ENCODE measurements at places on chromosomes 12 and 14.
A peak's percentile ranks its signal among the peaks of the same experiment; 100 is the strongest.

DNA sequence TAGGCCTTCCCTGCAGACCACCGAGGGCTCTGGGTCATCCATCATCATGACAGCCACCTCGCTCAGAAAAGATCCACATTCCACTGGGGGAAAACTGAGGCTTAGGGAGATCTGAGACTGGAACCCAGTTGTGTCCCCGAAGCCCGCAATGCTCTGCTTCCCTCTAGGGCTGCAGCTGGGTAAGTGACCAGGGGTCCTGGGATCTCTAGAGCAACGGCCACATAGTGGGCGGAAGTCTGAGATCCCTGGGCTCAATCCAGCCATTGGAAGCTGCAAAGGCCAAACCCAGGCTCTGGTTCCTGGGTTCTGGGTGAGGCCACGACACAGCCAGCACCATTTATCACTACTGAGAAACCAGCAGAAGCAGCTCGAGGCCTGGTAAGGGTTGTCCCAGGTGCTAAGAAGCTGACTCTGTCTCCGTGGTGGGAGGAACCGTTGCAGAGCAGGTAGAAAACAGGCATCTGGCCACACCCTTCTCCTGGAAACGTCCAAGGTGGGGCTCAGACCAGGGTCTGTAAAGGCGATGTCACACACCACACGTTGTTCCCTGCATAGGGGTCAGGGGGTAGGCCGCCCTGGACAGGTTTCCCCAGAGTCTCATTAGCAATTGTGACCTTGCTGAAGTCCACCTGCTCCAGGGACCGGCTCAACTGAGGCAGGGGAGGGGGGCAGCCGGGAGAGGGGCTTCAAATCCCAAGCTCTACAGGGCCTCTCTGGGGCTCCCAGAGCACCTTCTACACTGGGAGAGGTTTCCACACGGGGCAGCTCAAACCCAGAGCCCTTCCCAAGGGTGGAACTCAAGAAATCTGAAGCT, 38.6 kb downstream of the BCL11B start:
- DNase-seq = no peak

DNA sequence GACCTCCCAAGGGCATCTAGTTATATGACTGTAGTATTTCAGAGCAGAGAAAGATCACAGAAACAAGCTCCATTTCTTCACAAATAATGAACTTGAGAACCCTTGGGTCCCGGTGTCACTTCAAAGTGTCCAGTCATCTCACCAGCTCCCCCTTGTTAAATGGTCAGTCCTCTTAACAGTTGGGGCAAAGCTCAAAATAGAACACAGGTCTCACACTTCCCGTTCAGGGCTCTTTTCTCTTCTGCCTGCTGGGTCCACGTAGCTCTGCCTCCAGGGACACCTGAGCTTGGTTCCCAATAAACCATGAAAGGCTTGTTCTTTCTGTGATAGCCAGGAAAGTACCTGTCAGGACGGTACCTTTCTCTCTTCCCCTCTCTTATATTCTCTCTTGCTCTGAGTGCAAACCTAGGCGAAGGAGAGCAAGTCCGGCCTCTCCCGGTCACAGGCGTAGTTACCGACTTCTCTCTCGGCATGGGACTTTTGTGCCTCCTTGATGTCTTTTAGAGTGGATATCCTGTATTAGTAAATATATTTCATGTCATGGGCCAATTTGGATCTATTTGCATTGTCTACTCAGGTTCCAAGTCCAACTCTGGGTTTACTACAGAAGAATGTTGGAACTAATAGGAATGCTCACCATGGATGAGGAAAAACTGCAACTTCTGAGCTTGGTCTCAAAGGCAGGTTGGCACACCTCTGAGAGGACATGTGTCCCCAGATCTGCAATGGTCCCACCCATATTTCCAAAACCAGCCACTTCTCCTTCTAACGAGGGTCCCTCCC, 118.8 kb upstream of the PARP11 start:
- DNase-seq = no peak

- no peak for DNase-seq
These were observed 10.2 kb downstream of the KRT82 start for GRCh38 chr12:52395761-52396434.

DNA sequence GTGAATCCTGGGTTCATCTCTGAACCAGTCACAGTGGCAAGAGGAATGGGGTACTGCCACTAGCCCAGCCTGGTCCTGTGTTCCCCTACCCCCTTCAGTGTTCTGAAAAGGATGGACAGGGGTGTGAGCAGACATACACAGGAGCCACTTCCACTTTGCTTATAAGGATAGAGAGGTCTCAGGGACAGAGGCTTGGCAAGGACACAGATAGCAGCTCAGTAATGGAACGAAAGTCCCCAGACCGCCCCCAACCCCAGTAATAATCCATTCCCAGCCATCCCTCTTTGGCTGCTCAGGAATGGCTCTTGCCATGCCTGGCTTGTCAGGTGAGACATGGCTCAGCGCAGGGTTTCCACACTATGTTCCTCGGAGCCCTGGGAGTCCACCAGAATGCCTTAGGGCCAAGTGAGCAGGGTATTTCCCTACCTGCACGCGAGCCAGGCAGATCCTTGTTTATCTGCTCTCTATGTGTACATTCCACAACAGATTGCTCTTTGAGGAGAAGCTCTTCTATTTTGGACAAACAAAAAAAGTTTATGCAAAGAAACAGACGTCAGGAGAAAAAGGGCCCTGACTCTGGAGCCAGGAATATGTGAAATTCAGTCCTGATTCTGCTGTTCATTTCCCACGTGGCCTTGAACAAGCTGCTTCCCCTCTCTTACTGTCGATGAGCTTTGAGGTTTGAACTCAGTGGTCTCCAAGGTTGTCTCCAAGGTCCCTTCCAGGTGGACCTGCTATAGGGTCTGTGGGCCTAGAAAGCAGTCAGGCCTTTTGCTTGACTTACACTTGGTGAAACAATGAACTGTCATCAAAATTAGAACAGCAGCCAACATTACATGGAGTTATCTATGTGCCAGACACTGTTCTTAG, 10.0 kb downstream of the UBE3B start:
- no peak for DNase-seq

- no peak for DNase-seq
These were observed 505 bp downstream of the HELB start for GRCh38 chr12:66302827-66303169.

GRCh38 chr14:69326611-69327010, 66.7 kb downstream of the GALNT16 start:
- DNase-seq = no peak

- DNase-seq = no peak
These were observed 3.6 kb upstream of the SLC7A8 start for GRCh38 chr14:23186913-23187654.

DNA sequence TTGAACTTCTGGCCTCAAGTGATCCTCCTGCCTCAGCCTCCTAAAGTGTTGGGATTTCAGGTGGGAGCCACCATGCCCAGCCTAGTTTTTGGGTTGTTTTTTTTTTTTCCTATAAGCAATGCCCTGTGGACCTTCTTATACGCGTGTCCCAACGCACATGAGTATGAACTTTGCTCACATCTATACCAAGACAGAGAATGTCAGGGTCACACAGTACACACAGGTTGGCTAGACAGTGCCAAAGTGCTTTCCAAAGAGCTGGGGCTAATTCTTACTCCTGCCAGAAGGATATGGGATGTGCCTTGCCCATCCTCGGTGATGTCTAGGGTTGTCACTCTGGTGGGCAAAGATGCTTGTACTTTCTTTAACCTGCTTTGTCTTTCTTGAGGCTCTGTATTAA, 7.6 kb upstream of the CCDC85C start:
- no peak for DNase-seq

DNA sequence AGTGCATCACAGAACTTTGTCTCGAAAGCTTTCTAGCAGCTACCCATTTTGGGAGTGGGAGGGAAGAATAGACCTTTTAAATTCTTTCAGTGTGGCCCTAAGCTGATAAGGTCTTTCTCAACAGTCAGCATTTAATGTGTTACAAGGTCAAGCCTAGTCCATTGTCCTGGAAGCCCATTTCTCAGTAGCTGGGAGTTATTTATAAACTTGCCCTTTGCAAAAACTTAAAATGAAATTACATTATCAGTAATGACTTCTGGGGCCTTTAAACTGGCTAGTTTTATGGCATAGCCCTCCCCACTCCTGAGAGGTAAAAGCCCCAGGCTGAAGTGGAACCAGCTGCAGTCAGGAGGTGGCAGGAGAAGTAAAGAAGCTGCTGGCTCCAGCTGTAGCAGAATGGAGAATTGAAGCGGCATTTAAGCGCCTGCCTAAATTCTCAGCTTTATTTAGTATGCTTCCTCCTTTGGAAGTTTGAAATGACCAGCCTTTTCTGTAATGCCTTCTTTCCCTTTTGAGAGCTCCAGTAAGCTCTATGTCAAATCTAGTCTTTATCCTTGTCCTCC, 12.4 kb downstream of the COPZ1 start:
- no peak for DNase-seq

DNA sequence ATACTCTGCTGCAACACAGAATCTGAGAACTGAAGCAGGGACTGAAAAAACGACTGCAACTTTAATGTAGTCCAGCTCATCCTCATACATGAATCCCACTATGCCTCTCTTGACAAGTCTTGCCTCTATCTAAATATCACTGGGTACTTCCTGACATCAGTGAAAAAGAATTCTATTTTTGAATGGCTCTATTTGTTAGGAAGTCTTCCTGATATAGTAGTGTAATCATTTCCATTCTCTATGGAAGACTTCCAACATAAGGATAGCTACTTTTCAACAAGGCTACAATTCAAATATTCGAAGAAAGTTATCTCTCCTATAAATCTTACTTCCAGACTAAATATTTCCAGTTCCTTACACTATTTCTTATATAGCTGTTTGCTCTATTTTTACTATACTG, 167.5 kb downstream of the MDGA2 start:
- no peak for DNase-seq

GRCh38 chr12:7188562-7189397, 706 bp upstream of the PEX5 start:
- DNase-seq = peak; percentile 38

- DNase-seq = no peak
These were observed 6.6 kb downstream of the HIF1A start for GRCh38 chr14:61701946-61702345.

GRCh38 chr14:50656776-50657175, 11.3 kb downstream of the SAV1 start:
- no peak for DNase-seq

DNA sequence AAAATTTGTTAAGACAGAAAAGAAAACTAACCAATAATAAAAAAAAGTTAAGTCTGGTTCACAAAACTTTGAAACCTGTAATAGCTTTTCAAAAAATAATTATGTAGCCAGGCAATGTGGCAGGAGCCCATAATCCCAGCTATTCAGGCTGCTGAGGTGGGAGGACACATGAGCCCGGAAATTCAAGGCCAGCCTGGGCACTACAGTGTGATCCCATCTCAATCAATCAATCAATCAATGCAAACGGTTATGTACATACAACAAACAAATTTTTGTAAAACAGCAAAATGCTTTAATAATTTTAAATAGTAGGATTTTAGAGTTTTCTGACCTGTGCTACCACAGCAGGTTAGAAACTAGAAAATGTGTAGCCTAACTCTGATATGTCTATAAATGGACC, 152.4 kb downstream of the MED13L start:
- no peak for DNase-seq

GRCh38 chr12:104957719-104958000, 430 bp downstream of the SLC41A2 start:
- no peak for DNase-seq

- DNase-seq = no peak
These were observed 2.3 kb upstream of the MYL2 start for GRCh38 chr12:110922652-110923051.

DNA sequence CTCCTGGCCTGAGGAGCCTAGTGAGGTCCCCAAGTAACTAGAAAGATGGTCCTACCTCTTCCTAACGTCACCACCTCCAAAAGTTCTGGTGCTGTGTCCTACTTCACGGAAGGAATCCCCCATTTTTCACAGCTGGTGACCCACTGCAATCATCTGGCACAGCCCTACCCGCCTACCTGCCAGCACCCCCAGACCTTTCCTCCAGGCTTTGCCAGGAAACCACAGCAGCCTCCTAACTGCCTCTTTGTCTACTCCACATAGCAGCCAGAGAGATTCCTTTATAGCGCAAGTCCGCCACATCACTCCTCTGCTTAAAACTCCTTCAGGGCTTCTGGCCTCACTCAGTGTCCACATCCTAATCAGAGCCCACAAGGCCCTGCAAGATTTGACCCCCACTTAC, 13.4 kb upstream of the FLVCR2 start:
- no peak for DNase-seq

DNA sequence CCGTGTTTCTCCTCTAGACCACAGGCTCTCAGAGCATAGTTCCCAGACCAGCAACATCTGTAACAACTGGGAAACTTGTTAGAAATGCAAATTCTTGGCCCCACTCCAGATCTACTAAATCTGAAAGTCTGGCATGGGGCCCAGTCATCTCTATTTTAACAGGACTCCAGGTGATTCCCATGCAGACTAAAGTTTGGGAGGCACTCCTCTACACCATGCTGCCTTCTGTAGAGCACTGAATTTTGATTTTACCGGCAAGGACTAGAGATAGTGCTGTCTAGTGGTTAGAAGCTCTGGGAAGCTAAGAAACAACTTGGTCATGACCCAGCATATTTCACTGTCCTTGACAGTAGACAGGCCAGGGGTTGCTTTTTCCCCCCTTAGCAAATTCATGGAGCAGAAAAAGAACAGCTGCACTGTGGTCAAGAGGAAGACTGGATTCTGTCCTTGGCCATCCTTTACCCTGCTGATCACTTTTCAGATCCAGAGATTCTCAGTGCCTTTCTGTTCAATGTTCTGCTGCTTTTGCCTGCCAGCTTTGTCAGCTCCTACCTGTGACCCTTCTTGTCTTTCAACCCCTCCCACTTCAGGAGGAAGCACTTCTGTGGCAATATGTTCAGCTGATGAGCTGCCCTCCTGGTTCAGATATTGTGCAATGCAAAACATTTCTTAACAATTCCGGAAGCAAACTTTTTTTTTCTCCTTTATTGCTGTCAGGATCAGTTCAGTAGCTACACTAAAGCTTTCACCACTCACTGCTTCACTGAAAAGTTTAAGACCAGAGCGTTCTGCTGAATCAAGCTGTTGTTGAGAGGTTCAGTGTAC, 133.8 kb upstream of the NUDT4 start:
- no peak for DNase-seq

GRCh38 chr14:70830998-70831781, 21.9 kb upstream of the MAP3K9 start:
- no peak for DNase-seq

DNA sequence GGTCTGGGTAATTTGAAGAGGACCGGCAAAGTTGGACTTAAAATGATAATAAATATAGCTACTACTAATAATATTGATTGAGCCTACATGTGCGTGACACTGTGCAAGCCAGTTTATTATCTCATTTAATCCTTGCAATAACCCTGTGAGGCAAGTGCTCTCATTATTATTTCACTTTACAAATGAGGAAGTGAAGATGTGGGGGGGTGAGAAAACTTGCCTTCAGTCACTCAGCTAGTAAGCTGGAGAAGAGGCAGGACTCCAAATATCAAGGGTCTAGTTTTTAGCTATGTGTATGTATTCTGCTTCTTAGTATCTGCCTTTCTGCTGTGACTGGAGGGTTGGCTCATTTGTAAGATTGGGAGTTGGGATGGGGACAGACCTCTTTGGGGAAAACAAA, 39.2 kb downstream of the NPAS3 start:
- no peak for DNase-seq

- DNase-seq = no peak
These were observed 19.6 kb upstream of the TMEM106C start for GRCh38 chr12:47943623-47944340.

GRCh38 chr12:111355201-111355925, 13.5 kb downstream of the PHETA1 start:
- no peak for DNase-seq

GRCh38 chr12:65892841-65893251, 68.6 kb downstream of the HMGA2 start:
- DNase-seq = no peak

- DNase-seq = no peak
These were observed 114.4 kb upstream of the NTF3 start for GRCh38 chr12:5317556-5317955.

- no peak for DNase-seq
These were observed 172.7 kb downstream of the APAF1 start for GRCh38 chr12:98817742-98818141.
